ENCODE measurements at places on chromosomes 16 and 17.

DNA sequence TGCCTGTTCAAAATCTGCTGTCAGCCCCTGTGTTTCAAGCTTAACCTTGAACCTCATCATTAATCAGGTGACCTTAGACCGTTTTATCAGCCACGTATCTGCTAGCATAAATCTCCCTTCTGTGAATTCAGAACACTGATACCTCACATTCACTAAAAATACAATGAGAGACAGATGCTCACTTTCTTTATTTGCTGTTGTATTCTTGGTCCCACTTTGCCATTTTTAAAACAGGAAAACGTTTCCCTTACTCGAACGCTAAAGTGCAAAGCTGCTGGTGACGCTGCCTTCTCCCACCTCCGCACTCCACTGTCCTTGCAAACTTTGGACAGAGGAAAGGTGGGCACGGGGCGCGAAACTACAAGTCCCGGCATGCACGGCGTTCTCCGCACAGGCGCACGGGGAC is 220 bp upstream of the ARHGAP44 start:
- no peak for DNase-seq

- no peak for DNase-seq
Observed at GRCh38 chr17:50260501-50260911, 13.8 kb upstream of the TMEM92 start.

DNA sequence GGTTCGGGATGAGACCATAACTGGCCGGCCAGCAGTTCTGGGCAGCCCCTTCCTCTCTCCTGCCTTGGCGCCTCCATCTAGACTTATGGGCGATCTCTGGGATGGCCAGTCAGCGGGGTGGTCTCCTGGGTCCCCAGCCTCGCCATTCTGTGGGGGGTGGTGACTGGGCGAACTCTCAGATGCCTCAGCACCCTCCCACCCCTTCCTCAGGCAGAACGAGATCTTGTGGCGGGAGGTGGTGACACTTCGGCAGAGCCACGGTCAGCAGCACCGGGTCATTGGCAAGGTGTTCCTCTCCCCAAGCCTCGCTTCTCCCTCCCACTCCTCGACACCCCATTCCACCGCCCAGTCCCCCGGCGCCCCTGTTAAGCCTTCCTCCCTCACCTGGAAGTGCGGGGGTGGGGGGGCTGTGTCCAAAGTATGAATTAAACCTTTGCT is 1.6 kb downstream of the HSF4 start:
- DNase-seq = no peak

- DNase-seq = no peak
Observed at GRCh38 chr17:28807925-28808634, 34.5 kb downstream of the FAM222B start.

DNA sequence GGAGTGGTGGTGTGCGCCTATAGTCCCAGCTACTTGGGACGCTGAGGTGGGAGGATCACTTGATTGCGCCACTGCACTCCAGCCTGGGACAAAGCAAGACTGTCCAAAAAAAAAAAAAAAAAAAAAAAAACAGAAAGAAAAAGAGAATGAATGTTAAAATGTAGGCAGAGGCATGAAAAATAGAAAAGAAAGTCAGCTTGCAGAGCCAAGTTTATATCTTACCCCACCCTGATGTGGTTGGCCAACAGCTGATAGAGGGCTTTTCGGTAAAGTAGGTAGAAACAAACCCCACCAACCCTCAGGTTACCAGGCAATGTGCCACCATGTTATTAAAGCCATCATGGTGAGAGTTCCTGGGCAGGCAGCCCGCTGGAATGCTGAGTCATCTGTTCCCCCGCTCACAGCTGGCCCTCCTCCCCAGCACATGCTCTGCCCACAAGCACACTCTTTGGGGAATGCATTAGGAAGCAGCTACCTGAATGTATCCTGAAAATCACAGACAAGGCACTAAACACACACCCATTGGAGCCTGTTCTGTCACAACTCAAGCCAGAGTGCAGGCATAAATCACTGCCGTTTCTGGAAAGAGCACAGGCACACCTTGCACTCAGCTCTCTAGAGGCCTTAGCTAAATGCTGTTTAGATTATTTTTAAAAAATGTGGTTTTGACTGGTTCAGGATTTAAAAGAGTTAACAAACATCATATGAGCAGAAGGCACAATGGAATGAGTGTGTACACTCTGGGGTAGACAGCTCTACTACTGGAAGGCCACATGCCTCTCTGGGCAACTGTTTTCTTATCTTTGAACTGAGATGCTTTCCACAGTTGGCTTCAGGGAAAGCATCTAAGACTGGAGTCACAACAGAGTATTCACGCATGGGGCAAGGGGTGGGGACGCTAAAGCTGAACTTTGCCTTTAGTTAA is 128.5 kb downstream of the PARN start:
- DNase-seq = peak; percentile 85

DNA sequence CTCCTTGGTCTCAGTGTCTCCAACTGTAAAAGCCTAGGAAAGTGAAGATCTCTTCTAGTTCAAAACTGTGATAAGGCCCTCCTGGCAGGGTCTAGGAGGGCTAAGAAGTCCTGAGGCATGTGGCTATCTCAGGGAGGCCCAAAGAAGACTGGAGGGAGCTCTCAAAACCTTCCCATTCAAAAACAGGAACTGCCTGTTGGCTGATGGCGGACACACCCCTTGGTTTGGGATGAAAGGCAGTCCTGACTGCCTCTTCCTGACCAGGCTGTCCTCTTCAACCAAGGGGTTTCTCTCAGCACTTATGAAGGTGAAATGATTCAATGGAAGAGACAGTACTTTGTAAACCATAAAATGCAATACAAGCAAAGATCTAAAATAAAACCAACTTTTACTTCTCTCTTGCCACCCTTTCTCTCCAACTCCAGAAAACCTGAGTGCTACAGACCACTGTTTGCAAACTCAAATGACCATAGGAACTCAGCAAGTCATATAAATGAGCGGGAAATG is 4.7 kb downstream of the ZNF764 start:
- no peak for DNase-seq

GRCh38 chr16:62038225-62038624 is 2.0 kb upstream of the CDH8 start:
- DNase-seq = no peak

- DNase-seq = peak; percentile 81
Observed at GRCh38 chr17:59753522-59754467, 46.3 kb downstream of the VMP1 start.

GRCh38 chr16:88055356-88055755 is 104.1 kb downstream of the BANP start:
- DNase-seq = no peak

DNA sequence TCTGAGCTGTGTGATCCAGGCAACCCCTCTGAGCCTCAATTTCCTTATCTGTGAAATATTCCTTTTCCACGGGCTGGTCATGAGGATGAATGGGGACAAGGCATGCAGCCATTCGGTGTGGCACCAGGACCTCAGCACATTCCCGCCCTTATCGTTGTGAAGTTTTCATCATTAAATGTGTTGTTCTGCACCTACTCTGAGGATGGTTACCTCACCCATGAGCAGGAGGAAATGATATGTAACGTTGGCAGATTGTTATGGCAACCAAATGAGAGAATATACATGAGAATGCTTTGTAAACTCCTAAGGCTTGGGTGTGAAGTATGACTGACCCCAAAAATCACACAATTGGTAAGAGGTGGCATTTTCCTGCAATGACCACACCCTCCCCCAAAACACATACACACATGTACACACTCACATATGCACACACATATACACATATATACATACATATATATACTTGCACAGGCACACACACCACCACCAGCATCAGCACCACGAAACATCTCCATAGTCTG is 39.5 kb downstream of the SMARCE1 start:
- no peak for DNase-seq

- DNase-seq = no peak
Observed at GRCh38 chr16:80936410-80936809, 70.3 kb downstream of the CMC2 start.

DNA sequence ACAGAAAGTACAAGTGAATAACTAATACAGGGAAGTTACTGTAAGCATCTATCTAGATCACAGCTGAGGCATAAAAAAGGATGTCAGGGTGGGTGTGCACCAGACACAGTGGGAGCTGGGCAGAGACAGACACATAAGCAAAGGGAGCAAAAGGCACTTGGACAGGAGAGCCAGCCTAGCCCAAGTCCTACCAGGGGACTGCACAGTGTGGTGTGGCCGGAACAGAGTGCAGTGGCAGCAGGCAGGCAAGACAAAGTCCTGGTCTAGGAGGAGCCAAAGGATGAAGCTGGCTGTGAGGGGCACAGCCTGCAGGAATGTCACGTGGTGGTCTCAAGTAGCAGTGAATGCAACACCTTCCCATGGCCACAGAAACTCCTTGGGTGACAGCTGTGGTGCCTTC is 21.9 kb downstream of the RAD51D start:
- no peak for DNase-seq

- no peak for DNase-seq
Observed at GRCh38 chr17:64001763-64002529, 3.8 kb downstream of the PRR29 start.

- no peak for DNase-seq
Observed at GRCh38 chr17:19338031-19338990, 24.2 kb downstream of the B9D1 start.

DNA sequence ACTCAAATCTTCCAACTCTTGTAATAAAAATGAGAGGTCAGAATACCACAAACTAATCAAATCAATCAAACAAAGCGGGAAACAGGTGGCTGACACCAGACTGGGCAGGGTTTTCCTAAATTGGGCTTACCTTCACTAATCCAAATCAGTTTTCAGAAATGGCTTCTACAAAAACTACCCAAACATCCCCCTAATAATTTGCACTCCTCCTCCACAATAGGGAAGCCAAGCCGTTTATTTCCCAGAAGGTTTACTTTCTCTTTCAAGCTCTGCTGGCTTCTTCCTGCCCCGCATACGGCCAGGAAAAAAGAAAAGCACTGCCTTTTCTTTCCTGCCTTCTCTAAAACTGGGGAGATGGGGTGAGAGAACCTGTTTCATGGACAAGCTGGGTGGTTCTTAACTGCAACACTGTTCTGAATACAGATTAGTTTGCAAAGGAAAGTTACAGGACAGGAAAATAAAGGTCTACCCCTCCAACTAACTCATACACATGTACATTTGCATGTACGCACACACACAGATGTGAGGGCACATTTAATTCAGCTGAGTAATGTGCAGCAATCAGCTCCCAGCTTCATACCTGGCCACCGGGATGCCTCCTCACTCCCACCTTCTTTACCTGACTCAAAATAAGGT is 9.2 kb downstream of the STAT3 start:
- no peak for DNase-seq

GRCh38 chr16:38941-39892 is 14.2 kb downstream of the POLR3K start:
- no peak for DNase-seq

DNA sequence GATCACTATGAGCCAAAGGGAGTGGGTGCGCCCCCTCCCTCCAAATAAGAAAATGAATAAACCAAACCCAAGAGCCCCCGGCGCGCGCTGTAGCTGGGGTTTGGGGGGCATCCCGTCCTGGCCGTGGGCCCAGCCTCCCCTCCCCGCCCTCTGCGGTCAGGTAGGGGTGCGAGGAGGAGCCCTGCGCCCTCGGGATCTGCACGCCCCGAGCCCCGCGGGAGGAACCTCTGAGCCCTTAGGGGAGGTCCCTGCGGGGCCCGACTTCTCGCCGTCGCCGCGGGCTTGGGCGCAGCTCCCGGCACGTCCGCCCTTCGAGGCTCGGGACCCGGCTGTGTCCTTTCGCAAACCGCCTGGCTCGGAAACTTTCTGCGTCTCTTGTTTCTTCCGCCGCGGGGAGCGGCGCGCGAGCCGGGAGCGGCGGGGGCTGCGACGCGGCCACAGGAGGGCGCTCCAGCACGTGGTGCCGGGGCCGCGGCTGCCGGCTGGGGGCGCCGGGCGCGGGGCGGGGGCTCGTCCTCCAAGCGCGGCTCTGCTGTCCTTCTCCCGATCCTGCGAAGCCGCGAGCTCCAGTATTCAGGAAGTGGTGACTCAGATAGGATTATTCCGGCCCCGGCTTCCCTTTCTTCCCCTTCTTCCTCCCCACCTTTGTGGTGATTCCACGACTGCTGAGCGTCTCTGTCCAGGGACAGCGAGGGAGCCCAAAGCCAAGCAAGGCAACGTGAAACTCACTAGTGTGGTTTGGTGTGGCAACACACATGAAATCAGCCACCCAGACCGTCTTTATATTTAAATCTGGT is 1.6 kb downstream of the PITPNC1 start:
- no peak for DNase-seq

DNA sequence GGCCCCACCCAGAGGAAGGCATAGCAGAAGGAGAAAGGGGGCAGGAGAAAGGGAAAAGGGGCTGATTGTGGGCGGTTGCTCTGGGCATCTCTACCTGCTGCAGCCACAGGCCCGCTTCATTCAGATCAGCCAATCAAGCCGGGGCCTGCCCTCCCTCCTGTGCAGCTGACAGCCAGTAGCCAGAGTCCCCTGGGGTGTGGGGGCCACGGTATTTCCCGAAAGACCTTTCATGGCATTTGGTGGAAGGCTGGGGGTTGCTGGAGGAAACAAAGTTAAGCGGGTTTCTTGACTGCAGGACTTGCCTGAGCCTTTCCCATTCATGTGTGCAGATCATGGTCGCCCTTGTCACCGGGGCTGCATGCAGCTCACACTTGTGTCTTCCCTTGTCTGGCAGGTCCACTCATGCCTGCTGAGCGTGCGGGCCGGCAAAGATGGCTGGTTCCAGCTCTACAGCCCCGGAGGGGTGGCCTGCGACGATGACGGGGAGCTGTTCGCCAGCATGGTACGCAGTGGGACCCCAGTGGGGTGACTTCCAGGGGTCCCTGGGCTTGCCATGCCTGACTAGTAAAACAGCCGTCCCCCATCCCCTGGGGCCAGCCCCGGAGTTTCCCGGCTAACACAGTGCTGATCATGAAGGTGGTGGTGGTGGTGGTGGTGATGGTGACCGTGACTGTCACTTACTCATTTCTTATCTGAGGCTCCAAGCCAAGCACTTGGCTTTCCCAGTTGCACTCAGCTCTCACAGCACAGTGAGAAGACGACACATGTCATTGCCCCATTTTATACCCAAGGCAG is 82.7 kb upstream of the PLCG2 start:
- no peak for DNase-seq

GRCh38 chr16:48047720-48048119 is 108.1 kb downstream of the ABCC12 start:
- no peak for DNase-seq

DNA sequence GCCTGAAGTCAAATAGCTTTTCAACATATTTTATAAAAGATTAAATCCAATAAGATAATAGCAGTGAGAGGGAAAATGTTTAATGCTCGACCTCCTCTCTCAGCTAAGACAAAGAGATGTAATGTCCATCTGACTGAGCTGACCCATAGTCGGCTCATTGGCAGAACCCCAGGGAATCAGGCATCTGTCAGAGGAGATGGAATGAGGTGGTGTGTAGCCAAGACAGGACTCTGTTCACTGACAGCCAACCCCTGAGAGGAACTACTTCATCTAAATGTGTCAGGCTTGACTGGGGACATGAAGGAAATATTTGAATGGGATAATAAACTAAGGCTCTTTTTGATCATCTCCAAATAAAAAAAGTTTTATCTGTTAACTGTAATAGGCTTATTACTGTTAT is 188.0 kb downstream of the CDH11 start:
- no peak for DNase-seq

DNA sequence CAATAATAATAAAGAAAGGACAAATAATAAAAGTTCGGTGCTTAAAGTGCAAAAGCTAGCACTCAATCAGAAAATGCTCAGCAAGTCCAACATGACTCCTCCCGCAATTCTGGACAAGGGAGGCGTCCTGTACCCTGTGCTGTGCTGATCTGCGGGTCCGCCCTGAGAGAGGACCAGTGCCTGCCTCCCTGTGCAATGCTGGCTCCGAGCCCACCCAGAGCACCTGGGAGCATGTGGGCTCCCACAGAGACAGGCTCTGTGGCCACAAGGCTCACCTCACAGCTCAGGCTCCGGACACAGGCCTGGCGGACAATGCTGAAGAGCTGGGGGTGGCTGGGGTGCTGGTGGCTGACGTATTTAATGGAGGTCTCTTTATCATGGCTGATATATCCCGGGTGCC is 11.1 kb downstream of the FLCN start:
- no peak for DNase-seq

Measured in HS-27A (cell line).